ENCODE measurements at places on chromosomes 2 and 18. TPM values are rescaled to one million over a fixed set of nuclear protein-coding genes. Genes with fewer than 3 reads are reported as not detected.

The REEP1 gene
- polyA plus RNA-seq: 1.8 TPM

The CHST10 gene
- 9.1 TPM for polyA plus RNA-seq

- DNase-seq: no peak
Measured at GRCh38 chr2:10493634-10494281, 45.6 kb upstream of the ODC1 start.

GRCh38 chr2:162710287-162710890 lies 128.2 kb downstream of the KCNH7 start:
- no peak for DNase-seq

- no peak for DNase-seq
Measured at GRCh38 chr2:98468621-98469236, 24.1 kb downstream of the INPP4A start.

DNA sequence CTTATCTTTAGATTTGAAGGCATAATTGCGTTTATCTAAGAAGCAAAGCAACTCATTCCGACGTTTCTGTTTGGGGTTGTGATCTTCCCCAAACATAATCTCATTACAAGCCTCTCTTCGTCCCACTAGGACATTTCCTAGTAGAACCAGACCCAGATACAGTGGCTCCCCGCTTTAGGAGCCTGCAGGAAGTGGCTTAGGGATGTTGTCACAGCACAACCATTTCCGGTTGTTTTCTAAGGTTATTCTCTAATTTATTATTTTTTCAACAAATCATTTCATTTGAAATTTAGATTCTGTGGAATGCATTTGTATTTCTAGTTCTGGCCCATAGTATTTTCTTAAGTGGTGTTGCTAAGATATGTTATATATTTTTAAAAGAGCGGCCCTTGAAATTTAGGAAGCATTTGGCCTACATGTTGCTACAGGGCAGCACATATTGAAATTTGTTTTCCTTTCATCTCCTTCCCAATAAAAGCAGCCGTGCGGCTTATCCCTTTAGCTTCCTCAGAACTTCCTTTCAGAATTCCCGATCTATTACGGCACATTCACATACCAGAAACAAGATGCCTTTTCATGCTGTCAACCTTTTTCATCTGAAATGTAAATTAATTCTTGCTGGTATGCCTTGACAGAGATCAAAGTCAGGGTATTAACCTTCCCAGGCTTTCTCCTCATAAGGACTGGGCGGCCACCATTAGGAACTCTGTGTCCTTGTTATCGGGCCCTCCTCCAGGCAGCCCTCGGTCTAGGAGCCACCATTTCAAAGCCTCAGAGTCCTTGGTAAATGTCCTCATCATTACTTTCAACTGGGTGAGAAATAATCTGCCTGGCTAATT lies 210.9 kb upstream of the SP5 start:
- DNase-seq: peak; percentile 40

- no peak for DNase-seq
Measured at GRCh38 chr2:24452502-24452885, 38.6 kb upstream of the NCOA1 start.

DNA sequence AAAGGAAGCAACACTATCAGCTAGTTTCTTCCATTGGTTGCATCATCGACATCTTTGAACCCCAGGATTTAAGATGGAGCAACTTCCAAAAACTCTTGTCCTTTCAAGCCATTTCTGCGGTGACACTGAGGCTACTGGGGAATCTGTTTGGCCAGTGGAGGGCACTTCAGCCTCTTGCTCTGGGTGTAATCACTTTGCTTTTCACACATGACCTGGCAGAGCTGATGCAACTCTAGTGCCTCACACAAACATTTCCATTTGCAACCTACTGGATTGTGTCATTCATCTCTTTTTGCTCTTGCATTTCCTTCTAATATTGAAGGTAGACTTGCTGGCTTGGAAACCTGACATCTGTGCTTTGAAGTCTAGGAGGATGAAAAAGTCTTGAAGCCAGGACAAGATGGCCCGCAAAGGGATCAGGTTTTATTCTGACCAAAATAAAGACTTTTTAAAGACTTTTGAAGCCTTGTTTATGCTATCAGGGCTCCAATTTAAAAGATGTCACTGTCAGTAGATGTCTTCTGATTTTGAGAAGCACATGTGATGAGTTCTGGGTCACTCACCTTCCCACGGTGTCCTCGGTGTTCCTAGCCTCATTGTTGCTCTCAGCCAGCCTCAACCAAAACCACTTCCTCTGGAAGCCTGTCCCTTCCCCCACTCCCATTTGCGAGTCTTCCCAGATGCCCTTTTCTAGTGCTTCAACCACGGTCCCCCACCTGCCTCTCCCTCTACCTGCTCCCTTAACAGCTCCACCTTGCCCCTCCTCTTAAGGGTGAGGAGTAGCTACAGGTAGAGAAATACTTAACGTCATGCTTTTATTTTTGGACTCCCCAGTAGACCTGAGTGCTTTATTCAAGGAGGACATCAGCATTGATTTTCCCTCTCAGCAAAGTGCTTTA lies 69.7 kb upstream of the KCNE4 start:
- DNase-seq: peak; percentile 42
